ENCODE measurements at places on chromosomes 6 and 20.

DNA sequence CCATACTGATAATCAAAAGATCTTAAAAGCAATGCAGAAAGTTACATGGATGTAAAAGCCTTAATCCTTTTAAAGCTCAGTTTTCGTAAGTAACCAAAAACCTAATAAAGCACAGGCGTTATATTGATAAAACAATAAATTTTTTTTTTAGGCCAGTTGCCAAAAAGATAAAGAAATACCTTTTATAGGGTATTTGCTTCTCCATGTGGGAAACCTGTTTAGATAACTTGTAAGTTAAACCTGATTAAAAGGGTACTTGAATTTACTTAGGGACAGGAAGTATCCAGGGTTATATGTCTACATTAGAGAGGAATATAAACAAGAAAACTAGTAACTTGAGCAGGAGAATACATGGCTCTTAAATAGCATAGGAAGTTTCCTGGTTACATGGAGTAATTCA is 21.1 kb downstream of the FBXO9 start:
- no peak for DNase-seq

GRCh38 chr6:125153391-125154117 is at the start of gene TPD52L1:
Gene TPD52L1, plus strand, starts transcription at chr6:125153773. Its CDS starts 179 bp downstream, at chr6:125153952.
- DNase-seq: peak; percentile 96

GRCh38 chr6:26309731-26310142 is 55.3 kb upstream of the BTN3A2 start:
- DNase-seq: no peak

GRCh38 chr6:99364026-99364425 is 14.6 kb upstream of the FAXC start:
- no peak for DNase-seq

- no peak for DNase-seq
Measured at GRCh38 chr6:42417641-42418112, 34.0 kb downstream of the TRERF1 start.

DNA sequence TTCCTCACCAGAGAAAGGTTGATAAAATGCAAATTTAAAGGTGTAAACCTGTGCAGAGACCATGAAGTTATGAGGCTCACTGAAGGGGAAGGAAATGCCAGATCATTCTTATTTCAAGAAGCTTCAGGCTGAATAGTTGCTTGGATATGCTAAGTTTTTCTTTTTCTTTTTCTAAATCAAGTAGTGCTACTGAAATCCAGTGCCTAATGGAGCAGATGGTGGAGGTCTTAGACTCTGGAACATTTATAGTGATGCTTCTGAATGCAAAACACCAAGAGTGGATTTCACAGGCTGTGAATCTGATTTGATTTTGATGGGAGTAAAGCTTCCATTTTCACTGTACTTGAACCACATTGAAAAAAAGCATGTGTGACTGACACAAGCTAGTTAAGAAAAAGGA is 151.2 kb upstream of the BEND3 start:
- DNase-seq: no peak

- DNase-seq: no peak
Measured at GRCh38 chr6:20707870-20708269, 173.6 kb downstream of the CDKAL1 start.

DNA sequence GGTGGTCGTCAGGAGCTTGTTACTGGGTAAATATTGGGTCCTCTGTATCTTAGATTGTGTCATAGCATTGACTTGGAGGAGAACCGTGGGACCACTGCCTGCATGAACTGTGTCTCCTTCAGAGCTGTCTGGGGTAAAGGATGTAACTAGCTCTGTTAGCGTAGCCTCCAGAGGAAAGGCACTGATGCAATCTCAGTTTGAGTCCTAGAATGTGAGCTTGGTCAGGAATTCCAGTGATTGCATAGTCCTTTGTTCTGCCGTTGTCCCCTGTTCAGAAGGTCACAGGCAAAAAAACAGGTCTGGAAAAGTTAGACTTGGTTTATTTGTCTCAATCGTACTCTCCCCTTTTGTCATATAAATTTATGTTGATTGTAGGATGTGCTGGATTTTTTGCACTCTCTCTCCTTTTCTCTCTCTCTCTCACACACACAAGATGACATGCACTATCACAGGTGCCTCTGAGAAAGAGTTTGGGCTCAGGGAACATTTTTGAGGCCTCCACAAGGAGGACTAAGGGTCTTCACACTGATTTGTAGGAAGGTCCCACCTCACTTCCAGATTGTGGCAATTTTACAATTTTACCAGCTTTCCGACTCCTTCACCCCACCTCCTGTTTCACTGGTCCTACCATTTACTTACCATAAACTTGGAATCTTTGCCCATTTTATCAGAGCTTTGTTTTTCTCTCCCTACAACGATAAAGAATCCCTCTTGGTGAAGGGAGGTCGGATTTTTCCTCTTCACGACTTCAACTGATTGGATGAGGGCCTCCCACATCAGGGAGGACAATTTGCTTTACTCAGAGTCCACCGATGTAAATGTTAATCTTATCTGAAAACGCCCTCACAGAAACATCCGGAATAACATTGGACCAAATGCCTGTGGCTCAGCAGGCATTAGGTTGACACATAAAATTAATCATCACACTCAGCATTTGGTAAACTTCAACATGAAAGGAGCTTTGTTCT is 7.0 kb upstream of the DACT2 start:
- DNase-seq: no peak

- DNase-seq: no peak
Measured at GRCh38 chr20:23090147-23090546, 4.0 kb upstream of the CD93 start.

- no peak for DNase-seq
Measured at GRCh38 chr20:46523696-46524328, 10.5 kb upstream of the ZNF334 start.

DNA sequence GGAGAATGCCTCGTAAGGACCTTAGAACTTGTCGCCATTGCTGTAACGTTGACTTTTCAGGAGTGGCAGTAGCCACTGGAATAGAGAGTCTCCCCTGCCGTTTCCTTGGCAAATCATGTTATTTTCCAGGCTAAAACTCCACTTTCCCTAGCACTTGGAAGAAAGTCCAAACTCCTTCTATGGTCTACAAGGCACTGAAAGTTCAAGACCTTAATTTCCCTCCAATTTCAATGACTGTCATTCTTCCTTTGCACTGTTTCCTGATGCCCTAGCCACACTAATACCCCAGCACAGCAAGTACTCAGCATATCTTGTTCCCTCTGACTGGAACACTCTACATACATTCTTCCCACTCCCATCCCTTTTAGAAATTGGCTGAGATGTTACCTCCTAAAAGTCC is 1.8 kb upstream of the TBPL1 start:
- DNase-seq: no peak

DNA sequence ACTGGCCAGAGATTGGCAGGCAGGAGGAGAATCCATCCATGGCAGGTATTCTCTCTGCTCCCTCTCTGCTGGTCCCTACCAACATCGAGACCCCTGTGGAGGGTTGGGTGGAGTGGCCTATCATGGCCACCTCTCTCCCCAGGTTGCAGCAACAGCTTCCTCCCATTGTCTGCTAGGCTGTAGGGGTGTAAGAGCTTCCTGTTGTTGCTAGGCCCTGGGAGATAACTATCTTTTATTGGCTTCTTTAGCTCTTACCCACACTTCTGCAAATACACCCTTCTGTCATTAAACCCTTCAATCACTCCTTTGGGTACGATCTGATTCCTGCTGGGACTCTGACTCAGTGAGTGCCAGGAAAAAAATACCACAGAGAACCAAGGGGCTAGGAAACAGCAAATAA is 66.6 kb upstream of the FAM184A start:
- DNase-seq: no peak

DNA sequence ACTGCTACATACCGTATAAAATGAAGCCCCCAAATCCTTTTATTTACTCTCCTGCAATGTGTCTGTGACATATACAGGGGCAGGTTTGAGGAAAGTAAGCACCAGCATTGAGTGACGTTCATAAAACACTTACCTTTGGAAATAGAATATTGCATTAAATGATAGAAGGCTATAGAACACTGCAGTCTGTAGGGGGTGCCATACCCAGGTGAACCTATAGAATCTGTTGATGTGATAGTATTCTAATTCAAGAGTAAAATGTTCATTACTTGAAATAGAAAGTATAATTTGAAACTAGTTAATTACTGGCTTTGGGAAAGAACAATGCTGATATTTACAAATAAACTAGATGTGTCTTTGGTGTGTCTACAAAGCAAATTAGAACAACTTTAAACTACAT is 47.0 kb upstream of the PRL start:
- DNase-seq: peak; percentile 21

GRCh38 chr6:54587277-54587676 is 259.3 kb upstream of the FAM83B start:
- DNase-seq: peak; percentile 73

GRCh38 chr6:108961985-108962384 is 113.8 kb downstream of the ARMC2 start:
- DNase-seq: no peak

- DNase-seq: no peak
Measured at GRCh38 chr6:94548201-94548600, 1029.1 kb upstream of the MANEA start.

DNA sequence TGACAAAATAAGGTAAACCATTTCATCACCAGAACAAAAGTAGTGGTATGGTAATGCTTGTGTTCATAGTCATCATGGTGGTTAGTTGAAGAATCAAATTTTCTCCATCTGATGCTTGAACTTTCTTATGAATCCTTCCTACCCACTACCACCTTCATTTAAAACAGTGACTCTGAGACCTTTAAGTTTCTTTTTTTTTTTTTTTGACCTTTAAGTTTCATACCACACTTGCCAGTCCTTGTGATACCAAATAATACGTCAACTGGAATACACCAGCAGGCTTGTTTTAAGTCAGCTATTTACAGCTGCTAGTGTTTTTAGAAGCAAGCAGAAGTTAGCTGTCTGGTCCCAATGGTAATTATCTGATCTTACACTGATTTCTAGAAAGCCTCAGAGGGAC is 413.4 kb upstream of the SOX4 start:
- DNase-seq: no peak

DNA sequence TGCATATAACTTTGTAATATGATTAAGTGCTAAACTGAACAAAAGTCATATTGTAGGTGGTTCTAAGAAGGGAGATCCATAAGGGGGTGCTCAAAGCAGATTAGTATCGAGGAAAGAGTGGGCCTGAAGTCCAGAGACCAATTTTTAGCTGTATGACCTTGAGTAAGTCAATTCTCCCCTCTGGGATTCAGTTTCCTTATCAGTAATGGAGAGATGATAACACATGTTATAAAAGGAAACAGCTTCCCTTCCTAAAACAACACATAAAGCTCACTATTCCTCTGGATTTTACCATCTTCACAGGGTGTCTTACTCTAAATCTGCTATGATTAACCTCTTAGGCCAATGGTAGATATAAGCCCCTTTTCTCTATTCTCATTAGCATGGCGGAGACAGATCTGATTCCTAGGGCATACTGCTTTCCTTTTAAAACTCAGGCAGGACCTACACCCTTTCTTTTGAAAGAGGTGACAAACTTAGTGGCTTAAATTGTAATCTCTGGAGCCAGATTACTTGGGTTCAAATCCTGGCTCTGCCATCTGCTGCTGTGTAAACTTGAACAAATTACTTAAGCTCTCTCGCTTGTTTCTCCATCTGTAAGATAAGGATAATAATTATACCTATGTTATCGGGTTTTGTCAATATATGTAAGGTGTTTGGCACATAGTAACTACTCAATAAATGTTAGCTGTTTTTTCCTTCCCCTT is 39.5 kb downstream of the ACSS2 start:
- DNase-seq: peak; percentile 94
